G401 (cell line): ENCODE measurements at places on chromosomes 13 and 19. TPM values are rescaled to one million over a fixed set of nuclear protein-coding genes. Genes with fewer than 3 reads are reported as not detected.

DNA sequence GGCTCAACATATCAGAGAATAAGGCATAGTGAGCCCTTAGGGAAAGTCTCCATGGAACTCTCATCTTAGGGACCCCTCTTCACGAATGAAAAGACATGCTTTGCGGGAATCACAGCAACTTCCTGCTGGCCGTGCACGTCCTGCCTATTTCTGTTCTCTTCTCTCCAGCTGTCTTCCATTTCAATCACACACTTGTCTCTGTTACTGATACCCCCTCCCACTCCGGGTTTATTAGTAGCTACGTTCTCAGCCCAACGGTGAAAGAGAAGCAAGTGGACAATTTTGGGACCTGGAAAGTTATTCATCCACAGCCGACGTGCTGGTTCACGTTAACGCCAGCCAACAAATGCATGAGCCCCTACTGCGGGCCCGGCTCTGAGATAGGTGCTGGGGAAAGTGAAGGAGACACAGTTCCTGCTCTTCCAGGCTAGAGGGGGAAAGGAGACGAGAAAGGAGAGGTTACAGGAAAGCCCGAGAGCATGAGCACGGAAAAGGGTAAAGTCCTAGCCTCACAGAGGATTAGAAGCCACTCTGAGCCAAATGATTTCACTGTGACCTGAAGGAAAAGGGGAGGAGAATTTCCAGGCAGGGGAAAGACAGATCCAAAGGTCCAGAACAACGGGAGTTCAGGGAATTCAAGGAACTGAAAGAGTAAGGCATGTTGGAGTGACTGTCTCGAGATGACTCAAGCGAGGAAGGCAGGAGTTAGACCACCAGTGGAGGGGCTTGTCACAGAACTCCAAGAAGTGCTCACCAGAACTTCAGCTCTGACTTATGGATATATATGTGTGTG is 81.8 kb upstream of the CLDN10 start:
- no peak for DNase-seq

GRCh38 chr13:114012921-114013320 is 39.0 kb upstream of the C13orf46 start:
- DNase-seq = no peak

- no peak for DNase-seq
These were observed 116.2 kb upstream of the FNDC3A start for GRCh38 chr13:48859272-48860105.

DNA sequence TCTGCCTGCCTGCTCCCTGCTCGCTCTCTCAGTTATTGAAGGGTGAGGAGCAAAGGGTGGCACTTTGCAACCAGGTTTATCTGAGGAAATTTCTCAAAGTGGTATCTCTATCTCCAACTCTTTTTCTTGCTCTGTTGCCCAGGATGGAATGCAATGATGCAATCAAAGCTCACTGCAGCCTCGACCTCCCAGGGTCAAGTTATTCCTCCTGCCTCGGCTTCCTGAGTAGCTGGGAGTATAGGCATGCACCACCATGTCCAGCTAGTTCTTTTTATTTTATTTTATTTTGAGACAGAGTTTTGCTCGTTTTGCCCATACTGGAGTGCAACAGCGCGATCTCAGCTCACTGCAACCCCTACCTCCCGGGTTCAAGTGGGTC is 4.9 kb downstream of the ACTMAP start:
- DNase-seq = peak; percentile 2

- no peak for DNase-seq
These were observed 17.2 kb downstream of the ENOX1 start for GRCh38 chr13:43769529-43769928.

DNA sequence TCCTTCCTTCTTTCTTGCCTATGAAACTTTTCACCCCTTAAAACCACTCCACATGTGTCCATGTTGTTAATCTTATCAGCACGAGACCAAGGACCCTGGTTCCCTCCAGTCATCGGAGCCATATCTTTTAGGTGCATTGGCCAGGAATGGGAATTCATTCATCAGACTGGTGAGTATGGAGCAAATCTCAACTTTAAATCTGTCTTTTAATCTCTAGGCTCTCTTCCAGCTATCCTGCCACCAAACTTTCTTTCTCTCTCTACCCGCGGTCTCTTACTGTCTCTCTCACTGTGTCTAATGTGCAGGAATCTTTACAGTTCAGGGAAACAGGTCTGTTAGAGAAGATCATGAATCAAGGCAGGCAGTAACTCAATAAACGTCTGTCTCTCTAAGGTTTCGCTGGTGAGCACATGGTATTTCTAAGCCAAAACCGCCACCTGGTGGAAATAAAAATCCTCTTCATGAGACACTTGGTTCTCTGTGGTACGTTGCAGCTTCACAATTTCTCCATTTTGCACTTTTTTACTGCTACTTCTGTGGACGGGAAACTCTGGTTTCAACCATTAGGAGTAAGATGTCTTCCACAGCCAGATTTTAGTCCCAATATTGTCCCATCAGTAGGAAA is 16.1 kb downstream of the LGALS16 start:
- DNase-seq = peak; percentile 41

DNA sequence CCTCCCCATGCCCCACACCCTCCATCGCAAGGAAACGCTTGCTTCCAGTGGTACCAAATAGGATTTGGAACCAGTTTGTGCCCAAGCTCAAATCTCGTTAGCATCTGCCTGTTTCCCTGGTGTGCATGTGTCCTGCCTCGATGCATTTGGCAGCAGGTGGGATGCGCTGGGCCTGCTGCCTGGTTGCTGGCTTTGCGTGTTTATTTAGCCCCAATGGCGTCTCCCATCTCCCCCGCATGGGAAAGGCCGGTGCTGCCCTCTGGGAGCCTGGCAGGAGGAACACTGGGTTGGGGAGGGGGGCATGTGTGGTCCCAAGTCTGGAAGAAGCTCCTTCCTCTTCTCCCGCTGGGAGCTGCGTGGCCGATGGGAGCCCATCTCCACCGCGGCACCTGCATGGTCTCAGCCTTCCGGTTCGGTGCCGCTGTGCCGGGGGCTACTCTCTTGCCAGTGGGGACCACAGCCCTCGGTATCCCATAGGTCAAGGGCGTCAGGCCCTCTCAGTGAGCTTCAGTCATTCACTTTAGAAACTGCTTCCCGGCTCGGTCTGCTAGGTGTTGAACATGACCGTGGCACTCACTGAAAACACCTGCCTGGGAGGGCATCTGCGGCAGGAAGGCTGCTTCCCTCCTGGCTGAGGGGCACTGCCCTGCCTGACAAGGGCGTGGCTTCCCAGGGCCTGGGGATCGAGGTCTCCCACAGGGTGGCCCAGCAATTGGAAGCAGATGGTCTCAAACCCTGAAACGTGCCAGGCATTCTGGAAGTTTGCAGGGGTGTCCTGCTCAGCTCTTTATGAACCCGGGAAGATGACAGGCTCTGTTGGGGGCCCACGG is 11.8 kb upstream of the F7 start:
- DNase-seq = peak; percentile 64

ZNF835 gene
- total RNA-seq = 0.37 TPM in 1 of 2 replicates, not detected in the other

PNMA8C gene
- not detected in 2 replicates for total RNA-seq

ZNF667 gene
- 9.2 and 28.3 TPM in 2 replicates for total RNA-seq

TSKS gene
- total RNA-seq = 0.49 TPM in 1 of 2 replicates, not detected in the other
